ENCODE measurements at places on chromosomes 5 and 9.

- DNase-seq, result no peak
Observed at GRCh38 chr9:85940275-85940831, 593 bp upstream of the NAA35 start.

DNA sequence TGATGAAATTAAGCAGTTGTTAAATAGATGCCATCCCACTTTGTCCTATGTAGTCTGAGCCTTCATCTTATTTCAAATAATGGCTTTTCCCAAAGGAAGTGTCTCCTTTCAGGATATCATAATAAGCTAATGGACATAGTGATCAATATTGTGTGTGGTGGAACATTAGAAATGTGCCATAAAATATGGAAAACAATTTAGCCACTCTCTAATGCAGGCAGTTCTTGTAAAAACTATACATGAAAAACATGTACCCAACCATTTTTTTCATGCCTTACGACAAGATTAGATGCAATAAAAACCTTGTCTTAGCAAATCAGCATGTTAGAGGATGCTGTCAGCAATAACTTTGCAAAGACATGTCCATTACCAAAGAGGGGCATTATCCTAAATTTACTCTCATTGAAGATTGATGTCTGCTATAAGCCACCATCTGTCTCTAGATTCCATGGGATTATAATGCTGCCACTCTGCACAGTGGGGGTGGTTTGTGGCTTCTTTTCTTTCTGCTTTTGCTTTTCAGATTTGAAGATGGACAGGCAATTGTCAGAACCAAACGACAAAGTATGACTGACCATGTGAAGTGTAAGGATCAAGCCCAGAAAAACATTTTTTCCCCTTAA is 724.0 kb upstream of the ZNF608 start:
- DNase-seq, result no peak

DNA sequence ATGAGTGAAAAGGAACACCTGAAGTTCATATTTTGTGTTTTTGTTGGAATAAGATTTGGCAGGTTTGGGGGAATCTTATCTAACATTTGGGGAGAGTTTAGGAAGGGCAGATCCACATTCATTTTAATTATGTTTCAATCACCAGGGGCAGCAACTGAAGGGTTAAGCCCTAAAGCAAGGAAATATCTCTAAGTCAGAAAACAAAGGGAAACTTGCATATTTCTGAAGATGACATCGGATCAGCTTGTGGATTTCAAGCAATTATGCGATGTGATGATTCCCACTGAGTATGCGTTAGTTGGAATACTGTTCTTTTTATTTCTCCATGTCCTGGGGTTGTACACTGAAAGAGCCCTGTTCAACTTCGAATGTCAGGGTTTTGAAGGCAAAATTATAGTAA is 59.8 kb upstream of the NFIB start:
- no peak for DNase-seq

DNA sequence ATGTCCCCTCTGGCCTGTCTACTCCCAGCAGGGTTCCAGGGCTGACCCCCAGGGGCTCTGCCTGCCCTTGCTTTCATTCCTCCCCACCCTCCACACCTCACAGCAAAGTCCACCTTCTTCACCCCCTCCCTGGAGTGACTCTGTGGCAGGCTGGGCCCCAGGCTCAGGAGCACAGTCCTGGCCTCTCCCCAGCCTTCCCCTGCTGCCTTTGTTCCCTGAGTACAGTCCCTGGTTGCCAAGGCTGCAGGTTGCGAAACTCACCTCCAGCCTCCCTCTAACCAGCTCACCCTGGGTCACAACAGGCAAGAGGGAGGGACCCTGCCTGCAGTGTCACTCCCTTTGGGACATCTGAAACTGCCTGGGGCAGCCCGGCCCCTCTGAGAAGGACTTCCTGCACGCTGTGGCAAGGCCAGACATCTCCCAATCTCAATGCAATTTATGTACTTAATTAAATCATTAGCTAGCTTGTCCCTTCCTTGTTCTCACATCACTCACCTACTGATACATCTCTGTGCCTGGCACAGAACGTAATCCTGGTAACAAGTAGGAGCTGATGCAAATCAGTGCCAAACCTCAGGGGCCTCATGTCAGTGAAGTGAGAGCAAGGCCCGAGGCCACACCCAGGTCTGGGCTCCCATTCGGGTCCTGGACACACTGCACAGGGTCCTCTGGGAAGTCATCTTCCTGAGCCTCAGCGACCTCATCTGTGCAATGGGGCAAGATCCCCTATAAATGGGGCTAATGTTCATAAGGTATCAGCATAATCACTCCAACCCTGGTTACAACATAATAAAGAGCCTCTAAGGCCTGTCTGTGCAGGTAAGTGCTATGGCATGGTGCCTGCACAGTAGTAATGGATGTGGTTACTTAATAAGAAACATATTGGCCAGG is 27.3 kb upstream of the TRIM14 start:
- DNase-seq, result no peak

DNA sequence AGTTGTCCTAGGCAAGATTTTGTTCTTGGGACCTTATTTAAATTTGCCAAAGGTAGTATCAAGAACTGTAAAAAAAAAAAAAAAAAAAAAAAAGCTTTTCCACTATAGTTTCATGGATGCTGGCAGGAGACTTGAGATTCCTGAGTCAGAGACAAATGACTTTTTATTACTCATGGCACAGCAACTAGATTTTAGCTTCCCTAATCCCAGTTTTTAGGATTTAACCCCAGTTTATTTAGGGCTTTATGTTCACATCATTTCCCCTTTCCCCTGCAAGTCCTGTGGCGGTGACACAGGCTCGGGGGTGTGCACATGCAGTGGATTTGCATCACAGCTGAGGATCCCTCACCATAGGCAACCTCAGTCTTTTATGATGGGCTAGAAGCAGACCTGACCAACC is 144.9 kb downstream of the GOLPH3 start:
- no peak for DNase-seq

- DNase-seq, result no peak
Observed at GRCh38 chr5:143386725-143387124, 16.8 kb downstream of the NR3C1 start.

DNA sequence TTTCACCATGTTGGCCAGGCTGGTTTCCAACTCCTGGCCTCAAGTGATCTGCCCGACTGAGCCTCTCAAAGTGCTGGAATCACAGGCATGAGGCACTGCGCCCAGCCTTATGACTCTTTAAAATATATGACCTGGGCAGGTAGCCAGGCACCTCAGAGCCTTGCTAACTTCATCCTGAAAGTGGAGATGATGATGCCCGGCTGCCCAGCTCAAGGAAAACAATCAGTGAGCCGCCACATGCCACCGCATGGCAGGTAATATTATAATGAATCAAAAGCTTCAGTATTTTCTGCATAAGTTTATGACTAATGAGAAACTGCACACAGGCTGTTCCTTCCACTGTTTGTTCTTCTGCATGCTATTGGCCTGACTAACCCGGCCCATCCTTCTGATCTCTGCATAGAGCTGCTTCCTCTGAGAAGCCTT is 30.4 kb upstream of the DMRT1 start:
- no peak for DNase-seq

DNA sequence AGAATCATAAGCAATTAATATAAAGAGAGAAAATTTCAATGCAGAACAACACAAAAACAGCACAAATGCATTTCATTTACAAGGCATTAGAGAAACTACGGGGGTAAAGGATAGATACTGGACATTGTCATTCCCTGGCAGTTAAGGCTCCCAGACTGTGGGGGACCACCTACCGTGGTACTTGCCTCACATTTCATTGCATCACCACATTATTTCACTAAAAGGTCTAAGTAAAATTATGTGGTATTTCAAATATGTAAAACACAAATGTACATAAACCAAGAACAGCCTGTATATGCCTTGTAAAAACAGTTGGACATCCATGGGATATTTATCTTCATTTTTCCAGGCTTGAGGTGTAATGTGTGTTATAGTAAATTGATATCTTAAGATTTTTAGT is 571.2 kb upstream of the ZNF462 start:
- no peak for DNase-seq

DNA sequence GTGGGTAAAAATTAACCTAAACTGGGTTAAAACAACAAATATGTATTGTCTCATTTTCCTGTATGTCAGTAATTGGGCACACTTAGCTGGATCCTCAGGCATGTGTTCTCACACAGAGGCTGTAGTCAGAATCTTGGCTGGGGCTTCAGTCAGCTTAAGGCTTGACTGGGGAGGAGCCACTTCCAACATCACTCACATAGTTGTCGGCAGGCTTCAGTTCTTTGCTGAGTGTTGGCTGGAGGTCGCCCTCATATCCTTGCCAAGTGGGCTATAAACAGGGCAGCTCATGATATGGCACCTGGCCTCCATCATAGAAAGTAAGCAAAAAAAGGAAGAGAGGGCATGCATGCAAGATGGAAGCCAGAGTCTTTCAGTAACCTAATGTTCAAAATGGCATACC is 173.0 kb downstream of the GIN1 start:
- no peak for DNase-seq

DNA sequence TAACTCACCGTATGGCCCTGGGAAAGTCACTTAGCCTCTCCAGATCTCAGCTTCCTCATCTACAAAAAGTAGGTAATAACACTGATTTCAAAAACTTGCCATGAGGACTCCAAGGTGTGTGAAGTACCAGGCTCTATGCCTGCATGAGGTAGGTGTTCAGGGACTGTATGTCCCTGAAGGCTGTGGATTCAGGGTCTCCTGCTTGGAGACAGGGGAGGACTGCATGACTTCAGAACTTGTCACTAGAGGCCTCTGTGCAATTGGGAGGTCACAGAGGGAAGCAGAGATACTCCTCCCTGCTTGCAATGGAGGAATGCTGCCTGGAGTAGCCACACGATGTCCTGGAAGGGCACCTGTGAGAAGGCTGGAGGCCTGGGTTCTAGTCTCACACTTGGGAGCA is 2.2 kb downstream of the PDGFRB start:
- no peak for DNase-seq

GRCh38 chr5:1255081-1255561 is 29.9 kb downstream of the SLC6A18 start:
- DNase-seq, result peak; percentile 24

DNA sequence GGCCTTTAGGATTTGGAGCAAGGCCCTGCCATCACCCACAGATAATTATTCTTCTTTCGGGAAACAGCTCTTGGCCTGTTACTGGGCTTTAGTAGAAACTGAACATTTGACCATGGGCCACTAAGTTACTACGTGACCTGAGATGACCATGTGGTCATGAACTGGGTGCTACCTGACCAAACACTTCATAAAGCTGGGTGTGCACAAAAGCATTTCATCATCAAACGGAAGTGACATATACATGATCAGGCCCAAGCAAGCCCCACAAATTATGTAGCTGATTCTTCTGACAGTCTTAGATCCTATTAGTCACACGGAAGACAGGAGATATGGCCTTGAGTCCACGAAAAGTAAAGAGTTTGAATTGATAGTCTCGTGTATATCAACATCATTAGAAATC is 130.9 kb upstream of the FBN2 start:
- no peak for DNase-seq

DNA sequence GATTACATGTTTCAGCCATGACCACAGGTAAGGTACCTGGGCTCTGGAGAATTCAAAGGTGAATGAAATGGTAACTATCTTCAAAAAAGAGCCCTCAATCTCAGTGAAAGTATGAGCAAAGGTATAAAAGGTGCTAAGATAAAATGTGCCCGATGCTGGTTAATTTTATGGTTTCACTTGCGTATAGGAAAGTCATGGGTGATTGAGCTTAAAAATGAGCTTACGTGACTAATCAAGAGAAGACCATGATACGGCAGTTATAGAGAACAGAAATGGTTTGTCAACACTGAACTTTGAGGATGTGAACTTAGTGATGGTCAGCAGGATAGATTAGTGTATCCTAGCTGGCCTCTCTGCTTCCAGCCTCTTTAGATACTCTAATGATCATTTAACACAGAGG is 320.1 kb downstream of the DEPDC1B start:
- no peak for DNase-seq

GRCh38 chr5:2027790-2028189 is 145.1 kb upstream of the IRX4 start:
- DNase-seq, result no peak

GRCh38 chr5:158573829-158574228 is 525.9 kb downstream of the EBF1 start:
- DNase-seq, result no peak

- DNase-seq, result no peak
Observed at GRCh38 chr5:159775890-159776289, 140.4 kb upstream of the ADRA1B start.

Data from activated CD4-positive, alpha-beta T cell treated with anti-CD3 and anti-CD28 coated beads, Interleukin-2, amount 50 U/mL, for 4 hours (primary cell).